ENCODE measurements at places on chromosomes 2 and 18.

DNA sequence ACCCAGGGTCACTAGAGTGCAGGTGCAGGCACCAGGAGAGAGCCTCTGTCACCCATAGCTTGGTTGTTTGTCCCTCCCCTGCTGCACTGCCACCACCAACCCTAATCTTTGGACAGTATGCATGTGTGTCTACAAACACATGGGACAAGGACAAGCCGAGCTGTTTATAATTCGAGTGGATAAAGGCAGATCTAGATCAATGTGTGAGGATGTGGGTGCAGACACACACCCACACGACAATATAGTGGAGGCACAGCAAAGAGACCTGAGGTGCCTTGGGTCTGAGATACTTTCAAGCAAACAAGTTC is 199.2 kb downstream of the TNS1 start:
- DNase-seq = no peak

GRCh38 chr2:196163285-196163684 is 8.1 kb downstream of the STK17B start:
- no peak for DNase-seq

DNA sequence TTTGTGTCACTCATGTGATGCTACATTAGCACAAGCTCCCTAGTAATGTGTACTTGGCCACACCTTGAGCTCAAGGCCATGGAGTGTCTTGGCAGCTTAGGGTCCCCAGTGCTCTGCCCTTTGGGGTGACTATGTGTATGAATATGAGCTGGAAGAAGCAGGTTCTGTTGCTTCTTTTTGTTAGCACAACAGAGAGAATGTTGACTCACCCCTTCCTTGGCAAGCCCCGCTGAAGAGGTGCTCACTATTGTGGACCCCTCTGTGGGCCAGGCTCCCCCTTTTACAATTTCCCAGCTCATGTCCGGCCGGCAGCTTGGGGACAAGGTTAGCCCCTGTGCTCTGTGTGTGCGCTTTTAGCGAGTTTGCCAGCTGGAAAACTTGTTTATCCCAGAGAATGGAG is 48.1 kb downstream of the DGKD start:
- no peak for DNase-seq

GRCh38 chr18:55605733-55606338 is 17.8 kb upstream of the TCF4 start:
- DNase-seq = no peak

DNA sequence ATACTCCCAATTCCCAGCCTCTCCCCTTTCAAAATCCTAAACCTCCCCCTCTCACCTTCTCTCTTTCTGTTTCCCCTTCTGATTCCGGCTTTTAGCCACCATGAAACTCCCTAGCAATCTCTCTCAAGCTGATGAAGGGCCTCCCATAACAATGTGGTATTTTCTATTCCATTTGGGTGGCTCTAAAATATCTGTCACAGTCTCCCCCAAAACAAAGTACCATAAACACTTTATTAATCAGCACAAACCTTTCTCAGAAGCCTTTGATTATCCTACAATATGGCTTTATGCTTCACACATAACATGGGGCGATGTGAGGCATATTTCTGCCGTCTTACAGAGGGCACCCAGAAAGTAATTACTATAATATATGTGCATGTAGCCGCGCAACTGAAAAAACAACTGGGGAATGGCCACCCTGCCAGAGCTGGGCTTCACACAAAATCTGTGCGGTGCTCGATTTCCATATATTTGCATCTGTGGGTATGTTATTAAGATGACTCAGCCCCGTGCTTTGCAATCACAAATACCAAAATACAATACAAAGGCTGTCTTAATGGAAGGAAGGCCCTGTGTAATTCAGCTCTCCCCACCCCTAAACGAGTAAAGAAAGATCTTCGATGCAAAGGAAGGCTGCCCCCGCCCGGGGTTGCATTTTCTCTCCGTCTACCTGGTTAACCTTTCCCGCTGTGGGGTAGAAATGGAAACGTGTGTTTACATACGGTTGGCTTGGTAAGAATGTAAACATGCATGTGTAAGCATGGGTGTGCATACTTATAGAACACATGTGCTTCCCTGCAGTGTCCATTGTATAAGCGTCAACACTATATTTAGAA is 81.4 kb downstream of the CELF4 start:
- DNase-seq = no peak

GRCh38 chr2:188788621-188789020 is 185.6 kb upstream of the COL3A1 start:
- DNase-seq = no peak

DNA sequence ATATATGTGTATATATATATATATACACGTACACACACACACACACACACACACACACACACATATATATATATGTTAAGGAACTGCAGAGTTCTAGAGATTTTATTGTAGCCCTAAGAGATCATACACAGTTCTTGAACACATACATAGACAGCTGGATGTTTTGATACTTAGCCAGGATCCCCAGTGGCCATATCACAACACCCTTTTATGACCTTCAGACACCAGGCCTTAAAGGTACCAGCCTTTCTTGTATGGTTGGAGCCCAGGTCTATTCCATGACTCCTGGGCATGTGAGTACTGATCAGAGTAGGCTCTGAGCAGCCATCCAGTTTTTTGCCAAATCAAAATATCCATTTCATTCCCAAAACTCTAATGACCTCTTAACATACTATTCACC is 138.3 kb downstream of the MYO1B start:
- no peak for DNase-seq
